ENCODE measurements at places on chromosomes 2 and 18. TPM values are rescaled to one million over a fixed set of nuclear protein-coding genes. Genes with fewer than 3 reads are reported as not detected.

The CGREF1 gene
- total RNA-seq: 0.96 TPM

The SNED1 gene
- total RNA-seq: 3.9 TPM

The LRP1B gene
- total RNA-seq: 0.40 TPM

The REEP1 gene
- 1.6 TPM for total RNA-seq

The SNTG2 gene
- total RNA-seq: 0.60 TPM

The CNGA3 gene
- total RNA-seq: not detected

The SKOR2 gene
- not detected for total RNA-seq

The ALLC gene
- not detected for total RNA-seq

The GREB1L gene
- not detected for total RNA-seq

The GALR1 gene
- not detected for total RNA-seq

The SULT1C2 gene
- not detected for total RNA-seq

The SLC23A3 gene
- total RNA-seq: 0.64 TPM

The DNPEP gene
- total RNA-seq: 32.3 TPM

The IL36B gene
- total RNA-seq: 1.4 TPM

The SLC16A14 gene
- total RNA-seq: 3.8 TPM

The GKN1 gene
- total RNA-seq: not detected

The LHCGR gene
- not detected for total RNA-seq

The GAREM2 gene
- 0.68 TPM for total RNA-seq

The TGFA gene
- 42.6 TPM for total RNA-seq

The SH3RF3 gene
- 0.68 TPM for total RNA-seq

The CFAP53 gene
- total RNA-seq: 0.36 TPM

The ZC3H6 gene
- total RNA-seq: 4.9 TPM

The ESPNL gene
- total RNA-seq: 0.40 TPM

The NLRC4 gene
- 0.08 TPM for total RNA-seq

The NDC80 gene
- 9.7 TPM for total RNA-seq

GRCh38 chr2:10481055-10481665 lies 33.0 kb upstream of the ODC1 start:
- no peak for ATAC-seq

DNA sequence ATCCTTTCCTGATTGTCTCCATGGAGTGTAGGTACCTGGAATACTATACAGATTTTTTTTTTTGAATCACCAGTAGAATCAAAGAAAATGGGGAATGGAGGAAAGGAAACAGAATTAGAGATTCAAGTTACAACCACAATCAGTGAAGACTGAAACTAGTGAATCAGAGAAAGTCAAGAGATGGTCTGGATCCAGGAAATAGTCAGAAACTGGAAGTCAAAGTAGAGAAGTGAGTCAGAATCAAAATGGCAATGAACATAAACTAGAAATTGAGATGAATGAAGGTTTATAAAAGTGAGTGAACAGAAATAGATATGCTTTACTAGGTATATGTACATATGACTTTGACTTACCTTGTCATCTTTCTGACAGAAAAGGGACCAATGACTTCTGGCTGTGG lies 579.0 kb downstream of the PLCL1 start:
- ATAC-seq: no peak

- peak; percentile 67 for ATAC-seq
These were observed 62.2 kb upstream of the PMAIP1 start for GRCh38 chr18:59837586-59837985.

- ATAC-seq: no peak
These were observed 17.5 kb upstream of the FAHD2A start for GRCh38 chr2:95384854-95385569.

GRCh38 chr2:26610504-26611335 lies 30.4 kb downstream of the CIB4 start:
- no peak for ATAC-seq

DNA sequence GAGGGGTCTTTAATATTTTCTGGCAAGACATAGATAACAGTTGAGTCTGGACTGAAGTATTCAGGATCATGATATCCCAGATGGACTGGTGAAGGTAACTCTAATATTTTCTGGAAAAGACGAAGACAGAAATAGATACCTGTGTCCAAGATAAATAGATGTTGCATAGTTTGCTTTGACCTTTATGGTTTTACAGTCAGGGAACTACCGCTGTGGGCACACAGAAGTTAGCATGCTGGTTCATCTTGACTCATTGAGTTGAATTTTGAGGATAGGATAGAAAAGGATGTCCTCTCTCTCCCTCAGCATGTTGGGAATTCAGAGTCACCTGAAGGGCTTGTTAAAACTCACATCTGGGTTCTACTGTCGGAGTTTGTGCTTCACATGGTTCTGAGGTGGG lies 20.8 kb downstream of the KCNE4 start:
- ATAC-seq: no peak

DNA sequence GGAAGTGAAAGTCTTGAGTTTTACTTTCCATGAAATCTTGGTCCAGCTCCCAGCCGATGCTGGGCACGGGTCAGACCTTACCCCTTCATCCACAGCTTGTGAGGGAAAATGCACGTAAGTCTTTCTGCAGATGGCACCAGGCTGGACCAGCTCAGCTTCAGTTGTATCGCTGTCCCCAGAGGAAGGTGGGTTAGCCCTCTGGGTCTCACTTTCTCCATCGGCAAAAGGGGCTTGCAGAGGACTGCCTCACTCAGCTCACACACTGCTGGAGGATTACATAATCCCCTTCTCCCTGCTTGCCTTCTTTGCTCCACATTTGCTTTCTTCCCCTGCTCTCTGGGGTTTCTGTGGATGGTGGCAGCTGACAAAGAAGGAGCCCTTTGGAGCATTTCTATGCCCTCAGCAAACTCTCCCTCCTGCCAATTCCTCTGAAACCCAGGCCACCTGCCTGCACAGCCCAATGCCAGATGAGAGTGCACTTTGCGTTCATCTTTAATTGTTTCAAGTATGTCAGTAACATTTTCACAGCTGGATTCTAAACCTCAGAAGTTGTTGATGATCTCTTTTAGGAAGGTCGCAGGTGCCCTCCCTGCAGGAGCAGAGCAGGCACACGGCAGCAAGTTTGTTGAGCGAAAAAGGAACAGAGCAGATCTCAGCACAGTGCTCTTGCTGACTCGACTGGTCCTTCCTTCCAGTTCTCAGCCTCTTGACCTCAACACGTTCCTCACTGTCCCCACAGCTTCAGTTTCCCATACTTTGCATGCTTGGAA lies 155.6 kb upstream of the GLI2 start:
- ATAC-seq: no peak

GRCh38 chr2:23618794-23619530 lies 234.0 kb downstream of the KLHL29 start:
- ATAC-seq: no peak

DNA sequence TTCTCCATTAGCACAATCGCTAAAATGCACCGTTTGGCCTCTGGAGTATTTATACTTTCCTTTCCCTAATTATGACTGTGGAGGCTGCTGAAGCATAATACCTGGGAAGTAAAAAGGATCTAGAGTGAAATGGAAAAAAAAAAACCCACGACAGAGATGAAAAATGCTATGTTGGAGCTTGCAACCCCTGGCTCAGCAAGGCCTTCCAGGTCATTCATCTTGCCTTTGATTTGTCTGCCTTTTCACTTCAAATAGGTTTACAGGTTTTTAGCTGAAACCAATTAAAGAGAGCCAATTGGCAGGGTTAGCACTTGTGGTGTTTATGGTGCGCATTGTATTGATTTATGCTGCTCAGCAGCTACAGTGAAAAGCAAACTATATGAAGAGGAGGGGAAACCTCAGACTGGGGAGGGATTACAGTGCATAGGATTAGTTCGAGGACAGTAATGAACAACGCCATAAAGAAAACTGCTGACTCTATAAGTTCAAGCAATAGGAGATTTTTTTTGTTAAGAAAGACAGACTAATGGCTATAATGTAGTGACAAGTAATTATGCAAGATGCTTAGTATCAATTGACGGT lies 347.9 kb downstream of the MEIS1 start:
- ATAC-seq: no peak

- no peak for ATAC-seq
These were observed 125.8 kb upstream of the CYP1B1 start for GRCh38 chr2:38201784-38202183.

DNA sequence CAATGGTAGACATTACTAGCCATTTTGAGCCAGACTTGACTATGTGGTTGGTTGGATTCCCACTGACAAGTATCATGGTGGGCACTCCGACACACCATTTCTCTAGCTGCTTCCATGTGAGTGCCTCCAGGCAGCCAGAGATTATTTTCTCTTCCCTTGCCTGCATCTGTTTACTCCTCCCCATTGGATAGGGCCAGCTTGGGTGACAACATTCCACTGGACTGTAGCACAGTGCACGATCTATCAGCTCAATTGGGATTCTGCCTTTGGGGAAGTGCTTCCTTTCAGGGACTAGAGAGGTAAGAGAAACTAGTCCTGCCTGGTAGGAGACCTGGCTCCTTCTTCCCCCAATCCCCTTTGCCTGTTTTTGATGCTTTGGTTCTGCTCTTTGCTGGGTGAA lies 49.0 kb upstream of the MAP4K3 start:
- no peak for ATAC-seq

- ATAC-seq: no peak
These were observed 257.7 kb upstream of the UBE2E3 start for GRCh38 chr2:180722551-180723239.

- no peak for ATAC-seq
These were observed 14.5 kb downstream of the CAPN14 start for GRCh38 chr2:31202833-31203232.

- peak; percentile 90 for ATAC-seq
These were observed 1.8 kb downstream of the GYPC start for GRCh38 chr2:126657636-126658318.

DNA sequence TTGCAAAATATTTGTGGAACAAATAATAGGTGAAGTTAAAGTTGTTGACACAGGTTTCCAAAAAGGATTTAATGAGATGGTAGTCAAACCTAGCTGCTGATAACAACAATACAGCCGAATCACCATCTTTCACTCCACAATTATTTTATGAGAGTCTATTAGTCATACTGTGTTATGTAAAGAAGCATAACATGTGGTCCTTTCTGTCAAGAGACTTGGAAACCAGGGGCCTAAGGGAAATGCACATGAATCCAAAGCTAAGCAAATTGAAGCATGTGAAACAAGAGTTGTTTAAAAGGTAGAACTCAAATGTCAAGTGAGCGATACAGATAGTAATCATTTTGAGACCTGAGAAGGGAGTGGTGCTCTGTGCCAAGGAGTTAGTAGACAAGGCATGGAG lies 16.0 kb downstream of the CD28 start:
- no peak for ATAC-seq

GRCh38 chr2:235043762-235044500 lies 92.1 kb downstream of the SH3BP4 start:
- ATAC-seq: peak; percentile 22

- ATAC-seq: no peak
These were observed 100.2 kb downstream of the PID1 start for GRCh38 chr2:229170916-229171315.

- ATAC-seq: no peak
These were observed 487.0 kb upstream of the FANCL start for GRCh38 chr2:58727981-58728656.

DNA sequence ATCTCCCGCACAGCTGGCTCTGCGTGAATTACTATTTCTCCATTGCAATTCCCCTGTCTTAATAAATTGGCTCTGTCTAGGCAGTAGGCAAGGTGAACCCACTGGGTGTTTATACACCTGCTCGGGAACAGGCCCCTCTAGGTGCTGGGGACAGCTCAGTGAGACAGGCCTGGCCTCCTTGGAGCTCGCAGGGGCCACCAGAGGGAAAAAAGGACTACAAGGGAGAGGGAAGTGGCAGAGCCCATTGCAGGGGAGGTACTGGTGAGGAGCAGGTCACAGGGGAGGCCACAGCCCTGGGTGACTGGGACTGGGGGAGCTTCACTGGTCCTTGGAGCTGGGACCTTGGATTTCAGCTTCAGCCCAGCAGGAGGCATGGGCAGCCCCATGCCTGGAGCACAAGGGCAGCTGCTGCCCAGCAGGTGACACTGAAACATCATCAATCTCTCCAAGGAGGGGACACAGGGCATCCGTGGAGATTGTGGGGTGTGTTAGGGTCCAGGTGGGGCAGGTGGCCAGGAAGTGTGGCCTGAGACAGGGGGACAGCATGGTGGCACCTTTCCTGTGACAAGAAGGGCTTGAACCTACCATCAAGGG lies 31.2 kb downstream of the NGEF start:
- peak; percentile 21 for ATAC-seq

GRCh38 chr18:14945984-14946383 lies 198.0 kb downstream of the ANKRD30B start:
- no peak for ATAC-seq

GRCh38 chr18:75208155-75208835 lies 644 bp downstream of the PTGR3 start:
- peak; percentile 40 for ATAC-seq

- no peak for ATAC-seq
These were observed 332.2 kb downstream of the ZNF516 start for GRCh38 chr18:76162886-76163285.

DNA sequence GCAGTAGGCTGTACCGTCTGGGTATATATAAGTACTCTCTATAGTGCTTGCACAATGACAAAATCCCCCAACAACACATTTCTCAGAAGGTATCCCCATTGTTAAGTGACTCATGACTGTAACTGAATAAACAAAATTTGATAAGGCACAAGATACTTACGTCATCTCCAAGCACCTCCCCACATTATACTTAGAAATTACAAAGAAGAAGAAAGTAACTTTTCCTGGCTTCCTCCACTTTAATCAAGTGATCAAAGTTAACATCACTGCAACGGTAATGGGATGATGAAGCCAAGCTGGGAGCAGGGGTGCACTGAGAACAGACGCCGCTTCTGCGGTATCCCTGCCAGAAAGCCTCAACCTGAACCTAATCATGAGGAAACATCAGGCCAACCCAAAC lies 9.7 kb downstream of the TNS1 start:
- no peak for ATAC-seq

- no peak for ATAC-seq
These were observed 26.0 kb upstream of the AMMECR1L start for GRCh38 chr2:127911737-127912136.

GRCh38 chr18:12455496-12455895 lies 47.8 kb downstream of the PRELID3A start:
- no peak for ATAC-seq

DNA sequence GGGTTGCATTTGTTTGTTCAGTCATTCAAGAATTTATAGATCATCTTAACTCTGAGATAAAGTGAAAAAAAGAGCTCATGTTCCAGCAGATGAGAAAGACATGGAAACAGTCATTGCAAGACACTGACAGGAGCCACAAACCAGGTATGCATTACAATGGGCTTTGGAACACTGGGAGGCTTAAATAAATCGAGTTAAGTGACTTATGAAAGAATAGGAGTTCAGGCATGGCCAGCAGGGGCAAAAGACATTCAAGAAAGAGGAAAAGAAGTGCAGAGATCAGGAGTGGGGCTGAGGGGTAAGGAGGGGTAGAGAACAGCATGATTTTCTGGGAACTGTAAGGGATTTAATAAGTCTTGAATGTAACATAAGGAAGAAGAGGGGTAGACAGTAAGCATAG lies 121.2 kb upstream of the EPC2 start:
- no peak for ATAC-seq

GRCh38 chr2:175872005-175872348 lies 130.1 kb downstream of the LNPK start:
- no peak for ATAC-seq

DNA sequence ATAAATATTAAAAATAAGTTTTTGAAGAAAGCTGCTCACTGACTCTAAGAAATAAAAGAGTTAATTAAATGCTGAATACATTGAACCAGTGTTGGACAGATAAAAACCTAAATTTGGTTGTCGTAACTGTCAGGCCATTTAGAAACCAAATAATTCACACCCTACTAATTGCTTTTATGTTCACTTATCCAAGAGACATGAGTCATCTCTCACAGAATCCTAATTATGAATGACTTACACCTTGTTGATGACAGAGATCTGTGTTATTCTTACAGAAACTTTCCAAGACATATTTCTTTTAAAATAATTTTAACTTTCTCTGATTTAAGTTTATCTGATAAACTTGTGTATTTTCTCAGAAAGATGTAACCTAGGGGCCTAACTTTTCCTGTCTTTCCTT lies 250.7 kb downstream of the IKZF2 start:
- peak; percentile 60 for ATAC-seq
